ENCODE measurements at places on chromosomes 13 and 19. TPM values are rescaled to one million over a fixed set of nuclear protein-coding genes. Genes with fewer than 3 reads are reported as not detected.

DNA sequence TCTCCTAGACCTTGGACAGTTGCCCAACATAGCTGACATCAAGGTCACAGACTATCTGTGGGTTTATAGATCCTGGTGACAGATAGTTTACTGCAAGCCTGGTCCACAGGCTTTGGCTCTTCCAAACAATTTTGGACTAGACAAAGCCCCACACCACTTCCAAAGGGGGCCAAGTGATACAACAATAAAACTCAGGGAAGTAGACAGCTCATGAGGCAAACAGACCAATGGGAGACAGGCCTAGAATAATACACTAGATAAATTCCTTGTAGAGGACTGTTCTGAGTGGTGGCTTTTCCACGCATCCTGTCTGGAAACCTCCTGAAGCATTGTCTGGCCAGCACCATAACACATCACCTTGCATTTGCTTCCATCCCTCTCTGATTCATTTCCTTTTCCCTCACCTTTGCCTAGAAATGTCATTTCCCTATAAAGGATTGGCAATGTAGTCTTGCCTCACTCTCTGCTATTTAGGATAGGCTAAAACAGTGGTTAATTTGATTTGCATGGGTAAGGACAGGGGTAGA, 284.2 kb downstream of the POU4F1 start:
- H3K4me3 ChIP-seq: no peak overlapping the region
- no peaks in the 10 kb centered on the region for H3K36me3 ChIP-seq
- H3K27ac ChIP-seq: no peak overlapping the region
- no peaks in the 10 kb centered on the region for H3K27me3 ChIP-seq
- no peak for DNase-seq

GRCh38 chr13:96781141-96781540, 213.1 kb downstream of the OXGR1 start:
- H3K27me3 ChIP-seq: no peaks in the 10 kb centered on the region
- peaks cover 11% of the 10 kb centered on the region for H3K36me3 ChIP-seq
- H3K27ac ChIP-seq: no peak overlapping the region
- no peak for DNase-seq
- H3K4me3 ChIP-seq: no peak overlapping the region

GRCh38 chr19:10952809-10953208, 8.0 kb upstream of the SMARCA4 start:
- no peaks in the 10 kb centered on the region for H3K36me3 ChIP-seq
- H3K27me3 ChIP-seq: no peaks in the 10 kb centered on the region
- no peak overlapping the region for H3K27ac ChIP-seq
- DNase-seq: no peak

- DNase-seq: no peak
- peaks cover 40% of the 10 kb centered on the region for H3K27me3 ChIP-seq
- H3K4me1 ChIP-seq: no peaks in the 10 kb centered on the region
These were observed 6.3 kb upstream of the GRIN3B start for GRCh38 chr19:993831-994393.

- H3K4me3 ChIP-seq: peak overlapping the region; percentile 65
- no peak for DNase-seq
- no peak overlapping the region for H3K27ac ChIP-seq
- H3K36me3 ChIP-seq: peaks cover 6% of the 10 kb centered on the region
- peaks cover 68% of the 10 kb centered on the region for H3K27me3 ChIP-seq
These were observed 18.8 kb downstream of the CYTH2 start for GRCh38 chr19:48487948-48488347.

DNA sequence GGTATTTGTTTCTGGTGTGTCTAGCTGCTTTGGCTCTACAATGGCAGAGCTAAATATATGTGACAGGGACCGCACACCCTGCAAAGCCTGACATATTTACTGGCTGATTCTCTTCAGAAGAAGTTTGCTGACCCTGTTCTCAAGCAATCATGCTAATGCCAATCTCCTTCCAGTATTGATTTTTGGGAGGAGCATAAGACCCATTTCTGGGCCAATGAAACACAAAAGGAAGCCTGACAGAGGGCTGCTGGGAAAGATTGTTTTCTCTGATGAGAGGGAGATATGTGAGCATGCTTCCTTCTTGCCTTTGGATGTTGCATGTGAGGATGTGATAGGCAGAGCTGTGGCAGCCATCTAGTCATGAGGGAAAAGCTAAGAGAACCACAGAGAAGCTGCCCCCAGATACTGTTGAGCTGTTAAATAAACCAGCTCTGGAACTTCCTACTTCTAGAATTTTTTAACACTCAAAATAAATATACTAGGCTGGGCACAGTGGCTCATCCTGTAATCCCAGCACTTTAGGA, 31.4 kb upstream of the TPTE2 start:
- H3K27ac ChIP-seq: no peak overlapping the region
- peaks cover 9% of the 10 kb centered on the region for H3K27me3 ChIP-seq
- H3K4me1 ChIP-seq: no peaks in the 10 kb centered on the region
- no peaks in the 10 kb centered on the region for H3K36me3 ChIP-seq
- H3K4me3 ChIP-seq: no peak overlapping the region
- DNase-seq: no peak

DNA sequence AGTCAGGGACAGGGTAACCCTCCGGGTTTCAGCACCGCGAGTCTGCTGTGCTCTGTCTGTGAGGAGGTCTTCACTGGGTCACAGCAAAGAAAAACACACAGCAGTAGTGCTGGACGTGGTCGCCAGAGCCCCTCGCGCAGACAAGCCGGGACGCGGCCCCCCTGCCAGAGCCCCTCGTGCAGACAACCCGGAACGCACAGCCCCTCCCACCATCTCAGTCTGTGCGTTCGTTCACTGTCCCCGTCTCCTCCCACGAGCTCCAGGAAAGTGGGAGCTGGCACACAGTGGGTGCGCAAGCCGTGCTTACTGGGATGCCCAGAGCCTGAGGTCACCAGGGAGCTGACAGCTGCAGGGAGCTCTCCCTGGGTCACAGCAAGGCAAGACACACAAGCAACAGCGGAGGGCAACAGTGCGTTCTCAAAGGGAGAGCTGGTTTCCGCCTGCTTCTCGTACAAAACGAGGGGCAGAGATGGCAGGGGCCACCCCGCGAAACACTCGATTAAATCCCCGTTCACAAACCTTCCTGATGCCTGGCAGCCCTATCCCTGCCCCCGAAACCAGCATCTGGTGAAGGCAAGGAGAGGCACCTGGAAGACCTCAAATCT, 3.2 kb upstream of the PLPP2 start:
- H3K36me3 ChIP-seq: no peaks in the 10 kb centered on the region
- H3K4me1 ChIP-seq: peaks cover 18% of the 10 kb centered on the region
- no peak overlapping the region for H3K27ac ChIP-seq
- DNase-seq: no peak
- peaks cover 63% of the 10 kb centered on the region for H3K27me3 ChIP-seq
- H3K4me3 ChIP-seq: peak overlapping the region; percentile 31

DNA sequence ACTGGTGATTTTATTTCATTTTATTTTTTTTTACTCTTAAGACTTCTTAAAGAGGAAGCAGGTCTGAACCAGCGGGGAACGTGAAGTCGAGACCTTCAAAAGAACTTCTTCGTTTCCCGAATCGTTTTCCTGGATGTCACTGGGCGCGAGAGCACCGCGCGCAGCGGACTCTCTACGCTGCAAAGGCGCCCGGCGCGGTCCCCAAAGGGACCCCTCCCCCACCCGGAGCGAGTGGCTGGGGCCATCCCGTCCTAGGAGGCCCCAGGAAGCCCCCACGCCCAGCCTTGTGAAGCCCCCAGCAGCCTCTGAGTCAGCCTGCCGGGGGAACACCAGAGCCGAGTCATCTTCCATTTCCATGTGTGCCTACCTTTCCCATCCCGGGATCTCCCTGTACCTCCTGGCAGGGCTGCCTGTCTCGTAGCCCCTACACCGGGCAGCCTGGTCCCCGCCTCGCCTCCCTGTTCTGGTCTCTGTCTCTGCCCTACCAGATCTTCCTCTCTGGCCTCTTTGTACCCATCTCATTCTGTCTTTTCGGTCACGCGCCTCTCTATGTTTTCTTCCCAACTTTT, 608 bp downstream of the CD70 start:
- no peak overlapping the region for H3K27ac ChIP-seq
- H3K4me3 ChIP-seq: peak overlapping the region; percentile 25
- H3K4me1 ChIP-seq: peaks cover 29% of the 10 kb centered on the region

DNA sequence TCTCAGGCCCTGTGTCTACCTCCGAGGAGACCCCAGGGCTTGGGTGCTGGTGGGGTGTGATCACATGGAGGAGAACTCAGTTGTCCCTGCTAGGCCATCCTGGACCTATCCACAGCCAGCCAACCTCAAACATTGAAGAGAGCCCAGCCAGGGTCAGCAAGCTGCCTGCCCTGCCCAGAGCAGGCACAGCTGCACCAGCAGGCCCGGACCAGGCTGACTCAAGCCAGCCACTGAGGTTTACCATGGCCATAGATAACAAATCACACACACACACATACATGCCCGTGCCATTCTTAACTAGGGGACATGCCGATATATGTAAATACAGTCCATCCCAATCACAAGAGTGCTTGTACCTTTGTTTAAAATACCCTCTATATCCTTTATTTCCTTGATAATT, 8.1 kb downstream of the ARHGEF7 start:
- no peaks in the 10 kb centered on the region for H3K36me3 ChIP-seq
- DNase-seq: no peak
- H3K27ac ChIP-seq: no peak overlapping the region
- H3K4me1 ChIP-seq: no peaks in the 10 kb centered on the region

DNA sequence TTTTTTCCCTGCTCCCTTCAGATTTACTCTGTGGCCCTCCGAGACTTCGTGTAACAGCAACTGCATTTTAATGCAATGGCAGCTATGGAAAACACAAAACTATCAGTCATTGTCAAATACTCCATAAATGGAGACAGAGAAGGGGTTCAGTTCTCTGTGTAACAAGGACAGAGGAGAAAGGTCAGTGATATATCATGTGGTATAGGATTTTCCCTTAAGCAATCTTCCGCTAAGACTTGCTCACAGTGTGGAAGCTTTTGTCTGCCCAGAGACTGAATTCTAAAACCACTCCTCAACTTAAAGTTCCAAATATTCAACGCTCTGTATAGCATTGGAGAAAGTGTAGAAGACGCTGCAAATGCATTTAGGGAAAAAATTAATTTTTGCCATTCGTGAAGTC, 111.3 kb upstream of the EDNRB start:
- H3K27ac ChIP-seq: peak overlapping the region; percentile 86
- DNase-seq: no peak
- peaks cover 1% of the 10 kb centered on the region for H3K27me3 ChIP-seq

DNA sequence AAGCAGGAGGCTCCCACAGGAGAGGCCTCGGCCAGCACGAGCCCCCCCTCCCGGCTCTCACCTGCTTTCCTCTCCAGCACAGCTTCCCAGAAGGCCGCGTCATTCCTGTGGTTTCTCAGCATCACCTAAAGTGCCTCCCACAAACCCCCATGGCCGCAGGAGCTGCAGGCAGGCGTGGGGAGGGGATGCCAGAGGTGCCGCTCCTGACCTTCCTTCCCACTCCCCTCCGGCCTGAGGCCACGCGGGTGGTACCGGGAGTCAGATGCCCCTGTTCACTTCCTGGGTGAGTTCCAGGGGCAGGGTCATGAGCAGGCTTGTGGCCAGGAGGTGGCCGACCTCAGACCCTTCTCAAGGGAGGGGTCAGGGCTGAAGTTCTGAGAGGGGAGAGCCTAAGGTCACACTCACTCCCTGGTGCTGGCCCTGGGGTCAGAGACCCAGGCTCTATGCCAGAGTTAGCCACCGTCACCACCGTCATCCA, 14.4 kb upstream of the NPAS1 start:
- peaks cover 8% of the 10 kb centered on the region for H3K27me3 ChIP-seq
- H3K4me1 ChIP-seq: peaks cover 23% of the 10 kb centered on the region
- peak overlapping the region; percentile 18 for H3K4me3 ChIP-seq
- no peak for DNase-seq
- peaks cover 13% of the 10 kb centered on the region for H3K36me3 ChIP-seq

- no peak overlapping the region for H3K27ac ChIP-seq
- DNase-seq: no peak
- H3K27me3 ChIP-seq: no peaks in the 10 kb centered on the region
These were observed 242.6 kb downstream of the DCT start for GRCh38 chr13:94236872-94237271.

DNA sequence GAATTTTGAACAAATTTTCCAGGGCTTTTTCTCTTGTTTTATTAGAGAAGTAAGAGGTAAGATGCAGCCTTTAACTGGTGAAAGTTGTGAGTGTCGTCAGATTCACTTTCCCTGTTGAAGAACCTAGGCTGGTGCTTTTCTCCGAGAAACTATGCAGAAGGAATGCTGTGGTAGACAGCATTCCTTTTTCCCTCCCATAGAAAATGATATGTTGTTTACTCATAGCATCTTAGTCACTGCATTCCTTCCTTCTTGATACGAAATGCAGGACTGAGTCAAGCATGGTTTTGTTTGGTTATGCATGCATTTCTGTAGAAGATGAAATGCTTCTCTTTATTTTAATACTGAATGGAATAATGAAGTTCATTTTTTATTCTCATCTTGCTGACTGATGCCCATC, 3.4 kb downstream of the ITGBL1 start:
- H3K4me1 ChIP-seq: no peaks in the 10 kb centered on the region
- H3K36me3 ChIP-seq: no peaks in the 10 kb centered on the region
- no peak overlapping the region for H3K4me3 ChIP-seq
- no peak overlapping the region for H3K27ac ChIP-seq

GRCh38 chr19:45186509-45187334, 8.1 kb downstream of the BLOC1S3 start:
- peak overlapping the region; percentile 20 for H3K4me3 ChIP-seq
- no peak overlapping the region for H3K27ac ChIP-seq
- peaks cover 2% of the 10 kb centered on the region for H3K27me3 ChIP-seq
- DNase-seq: no peak

DNA sequence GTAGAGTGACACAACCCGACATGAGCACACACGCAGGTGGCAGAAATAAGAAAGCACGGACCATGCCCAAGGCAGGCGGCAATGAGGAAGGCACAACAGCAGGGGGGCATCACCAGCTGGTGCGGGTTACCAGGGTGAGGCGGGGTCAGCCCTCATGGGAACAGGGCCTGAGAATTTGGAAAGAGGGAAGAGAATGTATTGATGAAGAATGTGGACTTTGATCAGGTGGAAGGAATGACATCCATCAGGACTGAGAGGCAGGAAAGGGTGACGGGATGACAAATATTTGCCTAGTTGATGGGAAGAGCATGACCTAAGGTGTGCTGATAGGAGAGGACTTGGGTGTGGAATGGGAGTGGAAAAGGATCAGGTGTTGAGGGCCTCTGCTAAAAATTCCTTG, 177.5 kb downstream of the ABCC4 start:
- no peaks in the 10 kb centered on the region for H3K27me3 ChIP-seq
- H3K27ac ChIP-seq: no peak overlapping the region
- peaks cover 25% of the 10 kb centered on the region for H3K36me3 ChIP-seq
- H3K4me3 ChIP-seq: no peak overlapping the region
- DNase-seq: no peak

GRCh38 chr13:51283371-51283770, 56.1 kb upstream of the SERPINE3 start:
- peaks cover 8% of the 10 kb centered on the region for H3K4me1 ChIP-seq
- no peak for DNase-seq
- no peak overlapping the region for H3K27ac ChIP-seq
- H3K4me3 ChIP-seq: no peak overlapping the region
- H3K27me3 ChIP-seq: no peaks in the 10 kb centered on the region

GRCh38 chr19:17240062-17240752, 5.5 kb downstream of the NR2F6 start:
- peak overlapping the region; percentile 85 for H3K4me3 ChIP-seq
- peaks cover 3% of the 10 kb centered on the region for H3K36me3 ChIP-seq
- H3K4me1 ChIP-seq: peaks cover 33% of the 10 kb centered on the region
- no peak overlapping the region for H3K27ac ChIP-seq
- peaks cover 3% of the 10 kb centered on the region for H3K27me3 ChIP-seq
- no peak for DNase-seq

The HSH2D gene
- not detected for total RNA-seq

The ONECUT3 gene
- total RNA-seq: 0.93 TPM

The SULT2A1 gene
- total RNA-seq: not detected

The PSG11 gene
- total RNA-seq: not detected

The ING1 gene
- 29.6 TPM for total RNA-seq

The COL4A1 gene
- total RNA-seq: 67.9 TPM
